ENCODE measurements at places on chromosomes 2 and 18. TPM values are rescaled to one million over a fixed set of nuclear protein-coding genes. Genes with fewer than 3 reads are reported as not detected.

DNA sequence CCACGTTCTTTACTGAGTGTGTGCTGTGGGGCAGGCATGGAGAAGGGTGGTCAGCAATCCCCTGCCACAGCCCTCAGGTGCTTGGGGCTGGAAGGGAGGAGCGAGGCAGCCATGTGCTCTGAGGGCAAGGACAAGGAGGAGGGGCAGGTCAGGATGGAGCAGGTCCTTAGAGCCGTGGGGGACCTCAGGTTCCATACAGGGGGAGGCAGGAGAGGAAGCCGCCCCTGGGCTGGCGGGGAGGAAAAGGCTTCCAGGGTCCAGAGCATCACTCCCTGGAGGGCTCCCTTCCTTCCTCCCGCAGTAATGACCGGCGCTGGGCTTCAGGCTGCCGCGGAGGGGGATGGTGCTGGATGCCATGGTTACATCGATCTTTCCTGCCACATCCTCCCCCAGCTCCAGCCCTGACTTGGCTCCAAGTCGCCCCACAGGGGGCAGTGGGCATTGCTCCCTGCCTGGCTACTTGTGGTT lies 6.6 kb downstream of the GAREM2 start:
- peaks cover 4% of the 10 kb centered on the region for H3K27me3 ChIP-seq
- H3K27ac ChIP-seq: no peak overlapping the region
- H3K4me1 ChIP-seq: peaks cover 13% of the 10 kb centered on the region

- H3K36me3 ChIP-seq: no peaks in the 10 kb centered on the region
- no peak overlapping the region for H3K27ac ChIP-seq
- no peak overlapping the region for H3K4me3 ChIP-seq
- H3K27me3 ChIP-seq: peaks cover 3% of the 10 kb centered on the region
Observed at GRCh38 chr2:105413206-105413605, 14.4 kb upstream of the FHL2 start.

DNA sequence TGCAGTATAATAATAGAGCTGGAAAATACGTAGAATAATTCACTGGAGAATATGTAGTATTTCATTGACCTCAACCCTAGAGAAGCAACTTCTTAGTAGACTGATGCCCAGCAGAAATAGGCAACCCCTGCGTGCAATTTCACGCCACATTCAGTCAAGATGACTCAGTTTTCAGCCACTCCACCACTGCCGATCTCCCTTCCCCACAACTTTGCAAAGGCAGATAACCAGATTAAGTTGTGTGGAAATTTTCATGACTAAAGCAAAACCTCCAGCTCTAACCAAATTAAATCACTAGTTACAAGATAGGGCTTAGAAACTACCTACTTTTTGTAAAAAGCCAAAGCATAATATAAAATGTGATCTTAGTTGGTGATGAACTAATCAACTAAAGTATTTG lies 63.3 kb upstream of the STK17B start:
- H3K27ac ChIP-seq: peak overlapping the region; percentile 82
- DNase-seq: no peak
- no peaks in the 10 kb centered on the region for H3K27me3 ChIP-seq
- H3K36me3 ChIP-seq: no peaks in the 10 kb centered on the region
- no peak overlapping the region for H3K4me3 ChIP-seq

- H3K36me3 ChIP-seq: no peaks in the 10 kb centered on the region
- H3K4me3 ChIP-seq: no peak overlapping the region
- no peaks in the 10 kb centered on the region for H3K4me1 ChIP-seq
- no peaks in the 10 kb centered on the region for H3K27me3 ChIP-seq
- DNase-seq: no peak
- no peak overlapping the region for H3K27ac ChIP-seq
Observed at GRCh38 chr2:152558158-152558984, 158.9 kb downstream of the PRPF40A start.

DNA sequence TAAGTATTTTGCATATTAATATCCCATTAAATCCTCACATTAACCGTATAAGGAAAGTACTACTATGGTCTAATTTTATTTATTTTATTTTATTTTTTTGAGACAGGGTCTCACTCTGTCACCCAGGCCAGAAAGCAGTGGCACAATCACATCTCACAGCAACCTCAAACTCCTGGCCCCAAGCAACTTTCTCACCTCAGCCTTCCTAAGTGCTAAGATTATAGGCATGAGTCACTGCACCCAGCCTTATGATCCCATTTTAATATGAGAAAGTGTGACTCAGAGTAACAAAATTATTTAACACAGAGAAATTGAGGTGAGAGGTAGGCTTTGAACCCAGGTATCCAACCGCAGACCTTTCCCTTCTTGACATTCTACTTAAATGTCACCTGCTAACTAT lies 330.0 kb upstream of the POU3F3 start:
- no peaks in the 10 kb centered on the region for H3K4me1 ChIP-seq
- H3K36me3 ChIP-seq: no peaks in the 10 kb centered on the region
- H3K4me3 ChIP-seq: no peak overlapping the region
- no peak overlapping the region for H3K27ac ChIP-seq

- DNase-seq: no peak
- no peak overlapping the region for H3K27ac ChIP-seq
- no peak overlapping the region for H3K4me3 ChIP-seq
- H3K27me3 ChIP-seq: no peaks in the 10 kb centered on the region
- H3K36me3 ChIP-seq: no peaks in the 10 kb centered on the region
- H3K4me1 ChIP-seq: no peaks in the 10 kb centered on the region
Observed at GRCh38 chr18:28875059-28875458, 698.1 kb upstream of the CDH2 start.

DNA sequence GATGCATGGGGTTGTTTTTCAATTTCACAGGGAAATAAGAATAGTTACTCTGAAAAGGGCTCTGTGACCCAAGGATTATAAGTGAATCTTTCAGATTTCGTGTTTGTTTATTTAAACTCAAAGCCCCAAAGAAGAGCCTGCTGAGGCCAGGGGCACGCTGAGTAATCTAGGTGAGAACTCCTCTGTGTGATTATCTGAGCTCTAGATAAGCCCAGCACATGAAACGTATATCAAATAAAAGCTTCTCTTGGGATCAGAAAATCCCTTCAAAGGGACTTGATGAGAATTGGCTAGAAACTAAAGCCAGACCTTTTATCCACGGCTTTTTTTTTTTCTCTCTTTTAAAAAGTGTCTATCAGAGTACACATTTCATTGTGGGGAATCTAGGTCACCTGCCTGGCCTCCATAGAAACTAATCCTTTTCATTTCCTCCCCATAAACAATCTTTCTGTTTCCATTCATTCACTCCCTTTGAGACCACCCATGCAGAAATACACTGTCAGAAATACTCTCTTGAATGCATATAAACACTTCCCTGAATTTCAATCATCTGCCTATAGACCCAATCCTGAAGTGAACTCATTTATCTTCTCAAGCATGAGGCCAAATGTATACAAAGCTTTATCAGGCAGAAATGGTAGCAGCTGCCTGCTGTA lies 137.4 kb downstream of the RIT2 start:
- H3K27ac ChIP-seq: no peak overlapping the region
- no peak overlapping the region for H3K4me3 ChIP-seq
- H3K4me1 ChIP-seq: no peaks in the 10 kb centered on the region

DNA sequence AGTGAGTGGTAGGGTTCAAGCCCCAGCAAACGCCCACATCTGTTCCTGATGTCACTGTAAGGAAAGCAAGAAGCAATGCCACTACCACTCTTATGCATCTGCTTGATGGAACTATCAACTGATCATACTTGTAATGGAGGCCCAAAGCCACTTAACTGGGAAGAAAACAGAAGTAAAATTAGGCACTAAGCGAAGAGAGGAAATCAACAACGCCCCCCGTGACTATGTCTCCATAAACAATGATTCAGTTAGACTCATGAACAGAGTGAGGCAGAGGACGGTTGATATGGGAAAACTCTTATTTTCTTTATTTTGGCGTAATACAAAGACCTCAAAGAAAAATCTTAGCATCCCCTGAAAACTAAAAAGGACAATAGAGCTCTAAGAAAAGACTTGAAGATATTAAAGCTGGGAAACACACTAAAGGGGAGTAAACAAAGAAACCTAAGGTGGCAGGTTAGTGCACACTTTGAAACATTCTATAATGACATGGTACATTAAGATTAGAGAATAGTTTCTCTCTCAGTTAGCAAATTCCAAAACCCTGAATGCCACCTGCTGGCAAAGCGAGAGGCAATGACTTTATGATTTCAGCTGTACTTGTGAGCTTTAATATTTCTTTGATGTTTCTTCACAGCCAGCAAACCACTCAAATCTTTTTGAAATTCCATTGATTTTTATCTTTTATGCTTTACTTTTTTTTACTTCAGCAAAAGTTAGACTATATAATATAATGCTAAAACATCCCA lies 86.5 kb downstream of the LRP2 start:
- no peak overlapping the region for H3K27ac ChIP-seq
- no peak overlapping the region for H3K4me3 ChIP-seq
- H3K4me1 ChIP-seq: no peaks in the 10 kb centered on the region
- no peaks in the 10 kb centered on the region for H3K36me3 ChIP-seq
- H3K27me3 ChIP-seq: no peaks in the 10 kb centered on the region

- no peaks in the 10 kb centered on the region for H3K27me3 ChIP-seq
- no peak overlapping the region for H3K4me3 ChIP-seq
- no peaks in the 10 kb centered on the region for H3K4me1 ChIP-seq
- no peak for DNase-seq
- H3K36me3 ChIP-seq: no peaks in the 10 kb centered on the region
Observed at GRCh38 chr18:75116809-75117208, 92.1 kb downstream of the PTGR3 start.

DNA sequence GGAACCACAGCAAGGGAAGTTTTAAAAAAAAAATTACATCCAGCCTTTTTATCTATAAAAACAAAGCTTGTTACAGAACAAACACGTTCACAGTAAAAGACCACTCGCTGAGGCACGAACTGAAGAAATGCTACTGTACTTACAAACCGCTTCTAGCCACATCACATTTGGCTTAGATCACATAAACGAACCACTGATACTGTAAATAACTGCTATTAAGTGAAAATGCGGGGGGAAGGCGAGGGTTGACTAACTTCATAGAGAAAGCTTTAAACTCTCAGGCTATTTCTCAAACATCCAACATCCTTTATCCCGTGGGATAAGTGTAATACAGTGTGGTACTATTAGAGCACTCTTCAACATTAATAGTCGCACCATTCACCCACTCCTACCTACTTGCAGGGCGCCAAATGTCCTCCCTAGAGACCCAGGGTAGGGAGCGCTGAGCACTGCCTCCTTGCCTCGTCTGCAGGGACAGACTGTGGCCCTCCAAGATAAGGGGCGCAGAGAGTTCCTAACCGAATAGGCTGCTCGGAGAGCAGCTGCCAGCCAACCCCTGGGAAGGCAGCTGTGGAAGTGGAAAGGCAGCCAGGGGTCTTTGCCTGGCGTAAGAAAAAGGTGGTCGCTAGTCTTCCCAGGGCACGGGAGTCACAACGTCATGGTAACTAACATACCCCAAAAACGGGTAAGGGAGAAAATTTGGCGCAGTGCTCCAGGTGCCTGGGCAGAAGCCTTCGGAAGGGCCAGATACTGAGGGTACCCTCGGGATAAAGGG lies 854 bp downstream of the GPR155 start:
- H3K4me1 ChIP-seq: peaks cover 14% of the 10 kb centered on the region
- DNase-seq: no peak
- peak overlapping the region; percentile 87 for H3K4me3 ChIP-seq
- peak overlapping the region; percentile 34 for H3K27ac ChIP-seq
- H3K36me3 ChIP-seq: no peaks in the 10 kb centered on the region
- no peaks in the 10 kb centered on the region for H3K27me3 ChIP-seq

DNA sequence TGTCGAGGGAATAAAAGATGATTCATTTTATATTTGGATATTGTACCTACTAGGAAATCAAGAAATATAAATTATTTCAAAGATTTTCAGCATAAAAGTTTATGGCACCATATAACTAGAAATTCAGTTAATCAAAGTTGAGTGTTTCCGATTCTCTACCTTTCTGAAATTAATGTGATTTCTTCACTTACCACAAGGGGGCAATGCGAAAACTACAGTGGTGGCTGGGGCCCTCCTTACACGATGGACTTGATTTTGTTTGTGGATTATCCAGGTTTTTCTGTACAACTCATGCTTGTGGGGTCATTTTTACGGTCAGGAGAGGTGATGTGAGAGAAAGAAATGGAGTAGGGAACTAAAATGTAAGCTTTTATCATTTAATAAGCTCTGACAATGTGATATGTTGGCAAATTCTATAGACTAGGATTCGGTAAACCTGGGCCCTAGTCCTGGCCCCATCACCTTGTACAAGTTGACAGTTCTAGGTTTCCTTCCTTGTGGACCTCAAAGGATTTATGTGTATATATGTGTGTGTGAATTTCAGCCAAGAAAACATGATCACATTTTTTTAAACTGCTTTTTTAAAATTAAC lies 47.6 kb downstream of the G6PC2 start:
- no peaks in the 10 kb centered on the region for H3K4me1 ChIP-seq
- DNase-seq: peak; percentile 14
- H3K4me3 ChIP-seq: no peak overlapping the region

DNA sequence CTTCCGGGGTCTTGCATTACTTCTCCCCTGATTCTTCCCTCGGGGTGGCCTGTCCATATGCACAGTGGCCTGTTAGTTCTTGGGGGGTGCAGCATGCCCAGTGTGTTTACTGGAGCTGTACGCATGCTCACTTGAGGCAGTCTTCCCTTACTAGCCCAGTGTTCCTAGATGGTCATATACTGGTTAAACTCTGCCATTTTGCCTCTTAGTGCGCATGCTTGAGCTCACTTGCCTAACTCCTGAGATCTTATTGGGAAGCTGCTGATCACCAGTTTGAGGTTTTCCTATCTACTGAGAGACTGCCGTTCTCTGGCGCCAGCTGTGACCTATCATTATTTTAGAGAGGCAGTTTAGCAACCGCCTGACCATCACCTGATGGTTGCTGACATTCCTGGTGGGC lies 571.2 kb downstream of the ADCYAP1 start:
- H3K4me3 ChIP-seq: no peak overlapping the region
- H3K36me3 ChIP-seq: no peaks in the 10 kb centered on the region
- no peaks in the 10 kb centered on the region for H3K4me1 ChIP-seq
- H3K27ac ChIP-seq: no peak overlapping the region

- no peak for DNase-seq
- no peaks in the 10 kb centered on the region for H3K4me1 ChIP-seq
- H3K4me3 ChIP-seq: no peak overlapping the region
- H3K36me3 ChIP-seq: no peaks in the 10 kb centered on the region
- no peak overlapping the region for H3K27ac ChIP-seq
- H3K27me3 ChIP-seq: no peaks in the 10 kb centered on the region
Observed at GRCh38 chr2:55719852-55720251, 26.2 kb upstream of the PNPT1 start.

- no peaks in the 10 kb centered on the region for H3K27me3 ChIP-seq
- H3K4me1 ChIP-seq: no peaks in the 10 kb centered on the region
- H3K36me3 ChIP-seq: no peaks in the 10 kb centered on the region
Observed at GRCh38 chr2:155747531-155747930, 585.0 kb downstream of the NR4A2 start.

FAM237A gene
- total RNA-seq: not detected

TUBA4A gene
- 213 TPM for total RNA-seq

FZD7 gene
- 2.1 TPM for total RNA-seq

COL4A3 gene
- 43.9 TPM for total RNA-seq

SLC14A1 gene
- 6.1 TPM for total RNA-seq

CYP1B1 gene
- 0.89 TPM for total RNA-seq

SETBP1 gene
- total RNA-seq: 129 TPM

All from B cell (primary cell).